ENCODE measurements at places on chromosomes 7 and 10.

- no peak overlapping the region for H3K27ac ChIP-seq
- H3K4me1 ChIP-seq: no peaks in the 10 kb centered on the region
- H3K4me3 ChIP-seq: no peak overlapping the region
- H3K27me3 ChIP-seq: no peaks in the 10 kb centered on the region
- DNase-seq: no peak
These were observed 964.8 kb downstream of the SORCS3 start for GRCh38 chr10:105605918-105606317.

- H3K27ac ChIP-seq: no peak overlapping the region
- DNase-seq: peak; percentile 39
- H3K4me3 ChIP-seq: no peak overlapping the region
- H3K36me3 ChIP-seq: peaks cover 10% of the 10 kb centered on the region
- no peaks in the 10 kb centered on the region for H3K27me3 ChIP-seq
These were observed 40.8 kb downstream of the RBM33 start for GRCh38 chr7:155685070-155685790.

- no peaks in the 10 kb centered on the region for H3K27me3 ChIP-seq
- H3K4me1 ChIP-seq: peaks cover 7% of the 10 kb centered on the region
- no peak overlapping the region for H3K27ac ChIP-seq
- no peaks in the 10 kb centered on the region for H3K36me3 ChIP-seq
- no peak overlapping the region for H3K4me3 ChIP-seq
These were observed 36.0 kb upstream of the SRGN start for GRCh38 chr10:69051710-69052487.

GRCh38 chr10:83959328-83959727 is 180.0 kb upstream of the GHITM start:
- no peaks in the 10 kb centered on the region for H3K4me1 ChIP-seq
- no peaks in the 10 kb centered on the region for H3K27me3 ChIP-seq
- H3K27ac ChIP-seq: no peak overlapping the region
- no peak for DNase-seq
- no peaks in the 10 kb centered on the region for H3K36me3 ChIP-seq

DNA sequence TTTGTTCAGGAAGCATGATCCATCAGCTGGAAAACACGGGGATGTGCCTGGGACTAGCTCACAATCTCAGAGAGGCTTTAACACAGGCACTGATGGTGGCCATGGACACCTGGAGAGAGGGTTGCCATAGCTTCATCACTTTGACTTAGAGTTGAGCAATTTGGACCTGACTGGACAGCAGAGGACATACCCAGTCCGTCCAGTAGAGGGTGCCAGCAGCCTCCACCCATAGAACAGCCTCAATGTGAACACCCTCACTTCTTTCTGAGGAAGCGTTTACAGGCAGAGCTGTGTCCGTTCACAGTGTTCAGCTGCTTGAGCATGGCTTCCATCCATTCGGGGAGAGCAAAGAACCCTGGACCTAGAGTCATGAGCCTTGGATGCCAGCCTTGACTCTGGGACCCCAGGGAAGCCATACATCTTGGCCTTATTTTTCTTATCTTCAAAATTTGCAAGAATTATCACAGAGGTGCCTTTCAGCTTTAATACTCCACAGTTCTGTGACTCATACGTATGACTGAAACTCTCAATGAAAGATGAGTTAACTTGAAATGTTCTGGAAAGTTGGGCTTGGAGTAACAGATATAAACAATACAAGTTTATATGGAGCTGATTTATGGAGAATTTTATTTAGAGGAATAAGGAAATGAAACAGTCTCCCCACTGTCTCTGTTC is 302.9 kb upstream of the PODXL start:
- H3K36me3 ChIP-seq: no peaks in the 10 kb centered on the region
- H3K4me1 ChIP-seq: peaks cover 19% of the 10 kb centered on the region
- H3K27me3 ChIP-seq: no peaks in the 10 kb centered on the region

- peak; percentile 55 for DNase-seq
- peaks cover 7% of the 10 kb centered on the region for H3K4me1 ChIP-seq
- H3K36me3 ChIP-seq: no peaks in the 10 kb centered on the region
- no peaks in the 10 kb centered on the region for H3K27me3 ChIP-seq
- H3K4me3 ChIP-seq: no peak overlapping the region
- peak overlapping the region; percentile 33 for H3K27ac ChIP-seq
These were observed 731.8 kb downstream of the PHTF2 start for GRCh38 chr7:78530351-78530750.

DNA sequence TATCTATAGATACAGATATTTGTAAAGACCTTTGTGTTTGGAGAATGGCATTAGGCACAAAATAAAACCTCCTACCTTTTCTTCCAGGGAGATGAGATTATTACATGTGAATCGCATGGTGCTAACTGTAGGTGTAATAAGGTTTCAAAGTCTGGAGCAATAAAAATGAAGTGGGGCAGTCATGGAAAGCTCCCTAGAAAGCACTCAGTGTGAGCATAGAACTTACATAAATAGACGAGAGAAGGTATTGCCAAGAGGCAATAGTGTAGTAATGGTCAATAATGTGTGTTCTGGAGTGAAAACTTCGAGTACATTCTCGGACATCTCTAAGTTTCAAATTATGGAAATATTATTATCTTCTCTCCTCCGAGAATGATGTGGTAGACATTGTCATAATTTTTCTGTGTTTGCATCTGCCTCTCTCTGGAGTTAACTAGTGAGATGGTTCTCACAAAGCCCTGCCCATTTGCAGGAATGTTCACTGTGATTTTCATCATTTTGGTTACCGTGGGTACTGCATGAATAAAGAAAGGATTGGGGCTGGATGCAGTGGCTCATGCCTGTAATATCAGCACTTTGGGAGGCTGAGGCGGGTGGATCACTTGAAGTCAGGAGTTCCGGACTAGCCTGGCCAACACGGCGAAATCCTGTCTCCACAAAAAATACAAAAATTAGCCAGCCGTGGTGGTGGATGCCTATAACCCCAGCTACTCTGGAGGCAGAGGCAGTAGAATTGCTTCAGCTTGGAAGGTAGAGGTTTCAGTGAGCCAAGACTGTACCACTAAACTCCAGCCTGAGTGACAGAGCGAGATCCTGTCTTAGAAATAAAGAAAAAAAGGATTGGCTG is 10.6 kb downstream of the VIM start:
- peak overlapping the region; percentile 48 for H3K27ac ChIP-seq
- H3K36me3 ChIP-seq: peaks cover 37% of the 10 kb centered on the region
- H3K4me3 ChIP-seq: no peak overlapping the region
- peaks cover 10% of the 10 kb centered on the region for H3K4me1 ChIP-seq

- no peaks in the 10 kb centered on the region for H3K4me1 ChIP-seq
- H3K36me3 ChIP-seq: no peaks in the 10 kb centered on the region
- H3K27ac ChIP-seq: no peak overlapping the region
- no peak overlapping the region for H3K4me3 ChIP-seq
- DNase-seq: no peak
These were observed 13.9 kb downstream of the PHYHIPL start for GRCh38 chr10:59190332-59190731.

DNA sequence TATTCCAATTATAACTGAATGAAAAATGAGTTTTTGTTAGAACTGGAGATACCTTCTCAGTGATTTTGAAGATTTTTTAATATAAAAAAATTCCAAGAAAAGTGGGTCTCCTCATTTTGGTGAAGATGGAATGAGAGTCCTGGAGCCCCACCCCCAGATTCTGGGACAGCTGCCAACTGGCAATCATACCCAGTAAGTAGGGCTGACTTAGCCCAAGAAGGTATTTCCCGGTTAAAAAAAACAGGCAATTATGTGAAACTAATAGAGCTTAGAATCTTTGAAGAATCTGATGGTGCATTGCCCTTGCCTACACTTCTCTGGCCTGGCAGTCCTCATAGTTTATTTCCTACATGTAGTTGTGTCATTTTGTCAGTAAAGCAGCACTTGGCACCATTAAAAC is 52.8 kb upstream of the VWDE start:
- H3K4me3 ChIP-seq: no peak overlapping the region
- no peak overlapping the region for H3K27ac ChIP-seq
- peak; percentile 11 for DNase-seq
- no peaks in the 10 kb centered on the region for H3K36me3 ChIP-seq

DNA sequence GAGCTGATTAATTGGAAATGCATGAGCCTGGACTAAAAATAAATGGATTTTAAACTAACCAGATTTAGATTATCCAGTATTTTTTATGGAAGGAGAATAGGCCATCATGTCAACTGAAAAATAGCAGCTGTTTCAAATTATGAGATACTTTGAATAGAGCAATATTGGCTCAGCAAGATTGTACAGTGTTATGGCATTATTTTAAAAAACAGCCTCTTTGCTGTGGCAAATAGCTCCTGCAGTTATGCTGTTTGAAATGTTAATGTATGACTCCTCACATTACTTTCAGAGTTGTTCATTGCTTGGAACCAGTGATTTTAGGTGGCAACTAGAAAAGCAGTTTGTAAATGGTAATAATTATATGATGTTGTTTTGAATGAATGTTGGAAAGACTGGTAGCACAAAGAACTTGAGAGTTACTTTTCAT is 244.5 kb downstream of the KIAA1217 start:
- H3K4me1 ChIP-seq: peaks cover 28% of the 10 kb centered on the region
- no peak overlapping the region for H3K27ac ChIP-seq
- H3K4me3 ChIP-seq: no peak overlapping the region
- DNase-seq: peak; percentile 32
- no peaks in the 10 kb centered on the region for H3K36me3 ChIP-seq

DNA sequence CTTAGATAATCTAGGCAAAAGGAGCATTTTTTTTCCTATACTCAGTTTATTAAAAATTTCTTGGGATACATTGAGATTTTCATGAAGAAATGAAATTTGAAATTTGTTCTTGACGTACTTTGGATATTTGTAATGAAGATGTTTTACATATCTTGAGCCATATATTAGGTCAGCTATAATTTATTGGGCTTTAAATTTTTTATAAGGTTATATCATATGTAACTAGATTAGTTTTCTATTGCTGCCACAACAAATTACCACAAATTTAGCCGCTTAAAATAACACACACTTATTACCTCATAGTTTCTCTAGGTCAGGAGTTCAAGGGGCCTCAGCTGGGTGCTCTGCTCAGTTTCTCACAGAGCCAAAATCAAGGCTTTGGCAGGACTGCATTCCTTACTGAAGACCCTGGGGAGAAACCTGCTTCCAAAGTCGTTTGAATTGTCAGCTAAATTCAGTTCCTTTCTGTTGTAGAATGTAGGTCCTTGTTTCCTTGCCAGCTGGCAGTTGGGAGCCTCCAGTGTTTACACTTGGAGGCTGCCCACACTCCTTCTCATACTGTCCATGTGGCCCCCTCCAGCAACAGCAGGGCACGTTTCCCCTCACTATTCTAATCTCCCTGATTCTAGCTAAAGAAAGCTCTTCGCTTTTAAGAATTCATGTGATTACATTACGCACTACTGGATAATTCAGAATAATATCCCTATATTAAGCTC is 42.6 kb upstream of the DNAH11 start:
- H3K4me1 ChIP-seq: no peaks in the 10 kb centered on the region
- DNase-seq: no peak

DNA sequence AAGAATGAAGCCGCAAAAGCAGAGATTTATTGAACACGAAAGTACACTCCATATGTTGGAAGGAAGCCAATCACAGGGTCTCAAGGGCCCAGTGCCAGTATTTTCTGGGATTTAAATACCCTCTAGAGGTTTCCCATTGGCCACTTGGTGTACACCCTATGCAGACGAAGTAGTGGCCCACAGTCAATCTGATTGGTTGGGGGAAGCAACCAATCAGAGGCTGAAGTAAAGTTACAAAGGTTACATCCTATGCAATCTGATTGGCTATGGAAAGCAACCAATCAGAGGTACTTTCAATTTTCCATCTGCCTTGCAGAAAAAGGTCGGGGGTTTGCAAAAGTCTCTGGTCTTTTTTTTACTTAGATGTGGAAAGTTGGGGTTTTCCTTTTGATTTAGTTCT is 481.3 kb upstream of the NRP1 start:
- H3K4me3 ChIP-seq: no peak overlapping the region
- H3K27ac ChIP-seq: no peak overlapping the region
- H3K4me1 ChIP-seq: no peaks in the 10 kb centered on the region

DNA sequence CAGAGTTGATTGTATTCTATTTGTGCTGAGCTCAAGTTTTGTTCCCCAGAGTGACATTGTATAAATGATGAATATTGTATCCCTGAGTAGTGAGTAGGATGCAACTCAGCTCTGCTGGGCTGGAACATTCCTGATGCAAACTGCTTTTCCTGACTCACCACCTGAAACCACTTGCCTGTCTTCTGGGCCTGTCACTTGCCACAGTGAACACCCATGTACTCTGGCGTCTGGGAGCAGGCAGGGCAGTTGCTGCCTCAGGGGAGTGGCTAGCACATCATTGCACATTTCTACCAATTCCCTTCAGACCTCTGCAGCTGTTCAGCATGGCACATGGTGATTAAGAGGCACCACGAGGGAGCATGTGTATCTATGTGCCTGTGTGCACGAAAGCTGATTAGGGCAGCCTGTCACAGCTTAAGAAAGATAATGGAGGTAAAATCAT is 157.3 kb downstream of the SND1 start:
- H3K4me1 ChIP-seq: no peaks in the 10 kb centered on the region
- H3K36me3 ChIP-seq: peaks cover 3% of the 10 kb centered on the region
- no peak overlapping the region for H3K27ac ChIP-seq
- H3K4me3 ChIP-seq: no peak overlapping the region
- no peaks in the 10 kb centered on the region for H3K27me3 ChIP-seq
- peak; percentile 67 for DNase-seq

- H3K4me1 ChIP-seq: no peaks in the 10 kb centered on the region
- H3K27me3 ChIP-seq: no peaks in the 10 kb centered on the region
- H3K36me3 ChIP-seq: peaks cover 14% of the 10 kb centered on the region
- no peak for DNase-seq
- no peak overlapping the region for H3K27ac ChIP-seq
These were observed 59.2 kb downstream of the PUS7 start for GRCh38 chr7:105462765-105463420.

GRCh38 chr10:13719425-13719824 is 132.7 kb downstream of the PRPF18 start:
- H3K27ac ChIP-seq: no peak overlapping the region
- DNase-seq: no peak
- peaks cover 42% of the 10 kb centered on the region for H3K4me1 ChIP-seq
- peaks cover 8% of the 10 kb centered on the region for H3K36me3 ChIP-seq
- H3K4me3 ChIP-seq: no peak overlapping the region
- no peaks in the 10 kb centered on the region for H3K27me3 ChIP-seq

GRCh38 chr10:45470098-45471012 is 96.3 kb downstream of the ALOX5 start:
- H3K36me3 ChIP-seq: no peaks in the 10 kb centered on the region
- H3K27ac ChIP-seq: no peak overlapping the region
- peak; percentile 86 for DNase-seq
- H3K27me3 ChIP-seq: no peaks in the 10 kb centered on the region

DNA sequence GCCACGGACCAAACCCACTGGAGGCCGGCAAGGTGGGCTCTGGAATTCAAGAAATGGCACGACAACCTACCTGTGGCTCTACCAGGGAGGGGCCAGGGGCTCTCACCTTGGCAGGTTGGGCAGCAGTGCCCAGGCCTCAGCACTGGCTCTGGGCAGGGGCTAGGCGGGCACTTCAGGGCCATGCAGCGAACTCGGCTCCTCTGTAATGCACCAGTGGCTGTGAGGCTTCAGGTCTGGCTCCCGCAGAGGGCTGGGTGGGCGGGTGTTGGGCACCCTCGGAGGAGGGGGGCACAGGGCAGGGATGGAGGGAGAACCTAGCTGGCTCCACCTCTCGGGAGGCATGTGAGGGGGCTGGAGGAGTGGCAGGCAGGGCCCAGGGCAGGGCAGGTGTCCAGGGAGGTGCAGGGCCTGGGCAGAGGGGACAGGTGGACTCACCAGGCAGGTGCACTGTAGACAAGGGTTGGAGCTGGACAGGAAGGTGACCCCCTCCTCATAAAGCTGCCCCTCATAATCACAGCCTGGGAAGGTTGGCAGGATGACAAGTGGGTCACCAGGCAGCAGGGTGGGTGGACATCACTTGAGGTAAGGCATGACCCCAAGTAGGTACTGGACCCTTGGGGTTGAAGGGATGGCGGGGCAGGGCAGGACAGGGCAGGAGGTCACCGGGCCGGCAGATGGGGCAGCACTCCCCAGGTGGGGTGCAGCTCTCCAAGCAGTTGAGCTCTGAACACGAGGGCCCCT is 6.7 kb downstream of the KCP start:
- peaks cover 6% of the 10 kb centered on the region for H3K27me3 ChIP-seq
- H3K36me3 ChIP-seq: no peaks in the 10 kb centered on the region
- H3K4me3 ChIP-seq: no peak overlapping the region

Data from astrocyte (in vitro differentiated cells and primary cell).